Activated CD4-positive, alpha-beta T cell treated with anti-CD3 and anti-CD28 coated beads, Interleukin-2, amount 10 ng/mL, durations not matched to agents 7 days and 5 days (primary cell): ENCODE measurements at places on chromosomes 7 and 10. TPM values are rescaled to one million over a fixed set of nuclear protein-coding genes. Genes with fewer than 3 reads are reported as not detected.

DNA sequence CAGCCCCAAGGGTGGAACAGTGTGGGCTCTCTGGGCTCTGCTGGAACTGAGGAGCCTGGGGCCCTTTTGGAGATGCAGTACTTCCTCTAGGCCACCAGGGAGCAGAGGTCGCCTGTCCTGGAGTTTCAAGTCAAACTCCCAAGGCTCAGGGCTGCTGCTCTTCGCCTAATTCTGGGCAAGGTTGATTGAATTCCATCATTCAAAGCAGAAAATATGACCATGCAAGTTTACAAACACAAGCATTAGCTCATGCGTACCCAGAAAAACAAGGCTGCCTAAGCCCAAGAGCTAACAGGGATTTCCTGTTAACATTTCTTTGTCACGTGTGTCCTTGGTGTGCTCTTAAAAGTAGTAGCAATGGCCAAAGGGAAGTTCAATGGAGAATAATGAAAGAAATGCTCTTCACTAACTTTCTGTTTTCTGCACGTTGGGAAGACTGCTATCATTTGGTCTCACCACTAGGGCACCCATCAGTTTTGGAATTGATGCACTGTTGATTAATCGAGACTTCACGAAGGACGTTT lies 20.1 kb downstream of the LDB3 start:
- peak; percentile 62 for DNase-seq

GRCh38 chr10:15744217-15744865 lies 24.6 kb upstream of the ITGA8 start:
- DNase-seq = peak; percentile 60

DNA sequence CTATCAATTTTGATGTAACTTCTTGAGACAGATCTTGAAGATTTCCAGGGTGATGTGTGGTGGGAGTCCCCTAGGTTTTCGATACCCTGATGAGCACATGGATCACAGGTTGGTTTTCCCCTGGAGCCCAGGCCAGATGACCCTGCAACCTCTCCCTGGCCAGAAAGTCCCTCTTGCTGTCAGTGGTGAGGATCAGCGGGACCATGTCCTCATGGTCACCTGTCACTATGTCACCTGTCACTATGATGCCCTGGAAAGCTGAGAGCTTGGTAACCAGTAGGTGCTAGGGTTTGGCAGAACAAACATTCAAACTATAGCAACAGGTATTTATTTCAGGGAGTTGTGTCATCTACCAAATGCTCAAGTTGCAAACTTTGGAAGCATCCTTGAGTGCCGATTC lies 197.9 kb downstream of the ARHGAP12 start:
- DNase-seq = no peak

GRCh38 chr10:78937800-78938694 lies 130.7 kb upstream of the ZMIZ1 start:
- DNase-seq = peak; percentile 20

DNA sequence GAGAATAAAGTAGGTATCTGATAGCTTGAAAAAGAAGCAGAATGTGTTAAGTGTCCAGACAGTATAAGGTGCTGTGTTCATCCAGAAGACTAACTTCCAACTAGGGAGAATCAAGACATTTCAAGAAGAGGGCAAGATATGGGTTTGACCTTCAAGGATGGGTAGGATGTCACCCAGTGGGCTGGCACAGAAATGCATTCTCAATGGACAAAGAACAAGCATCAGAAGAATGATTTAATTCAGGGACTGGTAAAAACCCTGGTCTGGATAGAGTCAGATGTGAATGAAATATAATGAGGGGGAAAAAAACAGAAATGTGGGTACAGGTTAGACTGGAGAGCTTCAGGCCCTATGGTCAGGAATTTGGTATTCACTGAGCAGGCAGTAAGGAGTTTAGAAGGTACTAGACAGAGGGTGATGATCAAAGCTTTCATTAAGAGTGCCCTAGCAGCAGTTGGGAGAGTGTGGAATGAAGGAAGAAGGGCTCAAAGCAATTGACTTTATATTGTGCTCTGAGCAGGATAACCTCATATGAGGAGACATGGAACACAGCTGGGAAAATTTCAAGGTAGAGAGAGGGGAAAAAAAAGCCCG lies 180.7 kb upstream of the ANK3 start:
- DNase-seq = no peak

- DNase-seq = peak; percentile 66
Observed at GRCh38 chr7:100799037-100799896, 28.1 kb downstream of the EPHB4 start.

- DNase-seq = no peak
Observed at GRCh38 chr10:86098187-86098881, 268.3 kb downstream of the GRID1 start.

GRCh38 chr10:43420369-43421200 lies 11.6 kb upstream of the HNRNPF start:
- DNase-seq = peak; percentile 87

Gene AGBL3
- total RNA-seq = 1.9 TPM

- no peak for DNase-seq
Observed at GRCh38 chr10:25393621-25394020, 218.8 kb downstream of the GPR158 start.

- DNase-seq = no peak
Observed at GRCh38 chr10:7161484-7162250, 249.2 kb downstream of the SFMBT2 start.

GRCh38 chr7:86653919-86654659 lies 10.4 kb downstream of the GRM3 start:
- DNase-seq = no peak

DNA sequence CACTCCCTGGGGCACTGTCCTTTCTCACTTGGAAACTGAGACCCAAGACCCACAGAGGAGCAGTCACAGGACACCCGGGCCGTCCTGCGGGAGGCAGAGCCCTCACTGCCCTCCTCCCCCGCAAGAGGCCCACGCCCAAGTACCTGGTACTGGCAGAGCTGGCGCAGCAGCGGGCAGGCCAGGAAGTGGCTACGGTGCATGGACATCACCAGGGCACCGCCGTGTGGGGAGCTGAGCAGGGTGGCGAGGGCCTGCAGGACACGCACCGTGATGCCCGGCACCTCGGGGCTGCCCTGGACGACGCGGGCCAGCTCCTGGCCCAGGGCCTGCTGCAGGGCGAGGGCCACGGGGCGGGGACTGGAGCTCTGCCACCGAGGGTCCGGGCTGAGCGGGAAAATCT lies 20.0 kb upstream of the MICALL2 start:
- DNase-seq = no peak

Gene GIMAP7
- 239 TPM for total RNA-seq

DNA sequence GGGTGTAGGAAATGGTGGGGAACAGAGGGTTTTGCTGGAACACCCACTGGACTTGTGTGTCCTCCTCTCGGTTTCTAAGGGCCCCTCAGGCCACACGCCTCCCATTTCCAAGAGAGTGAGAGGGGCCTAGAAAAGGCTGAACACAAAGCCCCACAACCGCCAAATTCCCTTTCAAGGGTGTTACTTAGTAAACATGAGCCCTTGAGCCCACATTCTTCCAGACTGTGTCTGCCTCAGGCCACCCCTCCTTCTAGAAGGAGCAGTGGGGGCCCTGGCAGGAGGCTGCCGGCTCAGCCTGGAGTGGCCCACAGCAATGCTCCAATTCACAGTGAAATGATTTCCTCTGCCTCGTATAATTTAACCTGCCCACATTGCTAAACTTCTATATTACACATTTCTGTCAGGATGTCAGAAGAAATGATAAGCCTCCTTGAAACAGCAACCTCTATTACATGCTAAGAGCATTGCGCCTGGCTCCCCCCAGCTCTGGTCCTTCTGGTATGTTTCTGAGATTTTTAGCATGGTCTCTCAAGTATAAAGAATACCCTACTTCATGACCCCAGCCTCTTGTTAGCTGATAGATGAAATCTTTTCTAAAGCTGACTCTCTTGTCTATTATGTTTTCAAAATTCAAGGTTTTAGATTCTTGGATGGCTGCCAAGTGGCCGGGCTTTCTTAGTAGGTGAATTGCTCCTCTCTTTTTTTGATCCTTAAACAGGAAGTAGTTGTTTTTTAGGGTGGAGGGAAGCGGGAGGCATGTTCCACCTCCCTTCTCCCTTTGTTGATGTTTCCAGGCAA lies 673.9 kb upstream of the GALNT17 start:
- no peak for DNase-seq
